Tongue (tissue), 3 donors: ENCODE measurements at places on chromosomes 2 and 18. TPM values are rescaled to one million over a fixed set of nuclear protein-coding genes. Genes with fewer than 3 reads are reported as not detected.
A peak's percentile ranks its signal among the peaks of the same experiment; 100 is the strongest.

- peak; percentile 6 for DNase-seq
These were observed 225.7 kb downstream of the EPHA4 start for GRCh38 chr2:221346411-221346810.

GRCh38 chr18:49590608-49591007 lies 28.8 kb downstream of the LIPG start:
- peak; percentile 47 for DNase-seq

- DNase-seq: peak; percentile 41
These were observed 42.2 kb downstream of the TPO start for GRCh38 chr2:1455466-1455865.

Gene CNGA3
- total RNA-seq: 0.51 TPM

- peak; percentile 36 for DNase-seq
These were observed 9.7 kb upstream of the IL1RN start for GRCh38 chr2:113117541-113118262.

DNA sequence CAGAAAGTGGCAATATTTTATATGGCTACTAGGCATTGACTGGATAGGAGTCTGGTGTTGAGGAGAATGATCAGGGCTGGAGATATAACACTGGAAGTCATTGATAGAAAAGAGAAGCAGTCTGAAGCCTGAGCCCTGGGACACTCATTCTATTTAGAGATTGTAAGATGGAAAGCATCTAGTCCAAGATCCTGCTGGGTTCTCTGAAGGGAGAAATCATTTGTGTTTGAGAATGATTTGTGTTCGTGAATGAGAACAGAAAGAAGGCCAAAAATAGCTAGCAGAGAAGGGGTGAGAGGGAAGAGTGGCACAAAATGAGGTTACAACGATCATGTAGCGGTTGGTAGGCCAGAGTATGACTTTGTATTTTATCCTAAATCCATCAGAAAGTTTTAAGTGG lies 7.6 kb upstream of the ALS2 start:
- DNase-seq: no peak

Gene ATP6V1B1
- 4.3 TPM for total RNA-seq

- no peak for DNase-seq
These were observed 15.4 kb upstream of the ATP6V1B1 start for GRCh38 chr2:70920367-70920715.

- no peak for DNase-seq
These were observed 259.4 kb downstream of the GPD2 start for GRCh38 chr2:156695595-156695994.

GRCh38 chr2:104290566-104290891 lies 563.4 kb upstream of the POU3F3 start:
- no peak for DNase-seq

Gene PPIL3
- total RNA-seq: 49.1 TPM

DNA sequence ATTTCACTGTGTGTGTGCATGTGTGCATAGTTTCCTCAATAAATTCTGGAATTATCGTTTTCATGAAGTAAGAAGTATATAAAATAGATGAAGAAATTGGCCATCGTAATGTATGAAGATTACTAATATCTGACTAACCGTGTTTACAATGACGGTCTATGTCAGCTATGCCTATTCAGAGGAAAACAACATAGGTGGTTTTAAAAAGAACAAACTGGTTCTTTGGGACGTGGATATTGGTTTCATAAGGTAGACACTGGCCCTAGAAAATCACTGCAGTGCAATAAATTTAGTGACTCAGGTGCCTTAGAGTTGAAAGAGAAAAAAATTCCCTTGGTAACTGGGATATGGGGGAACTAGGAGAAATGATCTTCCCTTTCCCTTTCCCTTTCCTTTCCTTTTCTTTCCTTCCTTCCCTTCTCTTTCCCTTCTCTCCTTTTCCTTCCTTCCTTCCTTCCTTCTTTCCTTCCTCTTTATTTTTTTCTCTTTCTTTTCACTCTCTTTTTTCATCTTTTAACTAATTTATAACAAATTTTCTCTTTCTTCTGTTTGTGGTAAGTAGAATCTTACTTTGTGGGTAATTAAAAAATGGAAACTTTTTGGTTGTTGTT lies 36.4 kb downstream of the MAP2 start:
- no peak for DNase-seq

Gene RAB17
- 1.0 TPM for total RNA-seq

- DNase-seq: no peak
These were observed 57.6 kb downstream of the PTH2R start for GRCh38 chr2:208464205-208464604.

DNA sequence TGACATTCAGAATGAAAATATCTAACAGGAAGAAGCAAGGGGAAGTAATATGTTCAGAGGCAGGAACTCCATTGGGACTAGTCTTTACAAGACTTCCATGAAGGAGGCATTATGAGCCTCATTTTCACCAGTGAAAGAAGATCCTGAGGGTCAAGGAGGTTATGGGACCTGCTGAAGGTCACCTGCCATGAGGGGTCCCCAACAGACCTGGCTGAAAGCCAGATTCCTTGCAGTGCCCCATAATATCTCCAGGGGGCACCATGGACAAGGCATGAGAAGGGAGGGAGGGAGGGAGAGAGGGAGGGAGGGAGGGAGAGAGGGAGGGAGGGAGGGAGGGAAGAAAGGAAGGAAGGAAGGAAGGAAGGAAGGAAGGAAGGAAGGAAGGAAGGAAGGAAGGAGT lies 27.9 kb downstream of the XDH start:
- no peak for DNase-seq

Gene TRABD2A
- total RNA-seq: not detected

DNA sequence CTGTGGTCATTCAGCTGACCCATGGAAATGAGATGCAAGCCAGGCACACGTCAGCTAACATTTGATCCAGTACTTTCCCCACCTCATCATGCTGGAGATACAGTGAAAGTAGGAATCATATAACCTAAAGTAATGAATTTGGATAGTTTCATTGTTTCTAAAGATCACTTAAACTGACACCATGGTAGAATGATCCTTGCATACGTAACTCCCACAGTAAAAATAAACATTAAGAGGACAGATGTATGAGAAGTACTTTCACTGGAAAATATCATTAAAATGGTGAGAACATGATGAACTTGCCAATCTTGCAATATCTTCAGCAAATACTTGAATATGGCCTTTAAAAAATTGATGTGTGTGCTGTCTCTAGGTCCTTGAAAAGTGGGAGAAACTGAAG lies 85.4 kb downstream of the MAIP1 start:
- DNase-seq: peak; percentile 35

Gene FABP1
- total RNA-seq: not detected

- DNase-seq: no peak
These were observed 91.6 kb downstream of the EHBP1 start for GRCh38 chr2:62797107-62797506.

DNA sequence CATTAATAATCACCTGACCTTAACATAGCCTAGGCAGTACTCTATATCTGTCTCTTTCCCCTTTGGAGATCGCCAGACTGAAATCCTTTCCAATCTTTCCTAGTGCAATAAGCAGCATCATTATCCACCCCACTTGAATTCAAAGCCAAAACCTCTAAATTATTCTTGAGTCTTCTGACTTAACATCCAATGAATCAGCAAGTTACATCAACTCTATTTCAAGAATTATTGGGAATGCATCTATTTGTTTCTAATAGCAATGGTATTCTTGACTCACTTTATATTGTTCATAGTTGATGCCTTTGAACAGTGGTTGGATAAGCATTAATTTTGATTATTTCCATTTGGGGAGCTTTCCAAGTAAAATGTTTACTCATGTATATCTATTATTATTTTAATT lies 144.8 kb downstream of the ZNF804A start:
- DNase-seq: no peak

Gene CYP27A1
- 19.8 TPM for total RNA-seq

Gene CDH20
- total RNA-seq: 1.1 TPM

Gene PROKR1
- 1.0 TPM for total RNA-seq

DNA sequence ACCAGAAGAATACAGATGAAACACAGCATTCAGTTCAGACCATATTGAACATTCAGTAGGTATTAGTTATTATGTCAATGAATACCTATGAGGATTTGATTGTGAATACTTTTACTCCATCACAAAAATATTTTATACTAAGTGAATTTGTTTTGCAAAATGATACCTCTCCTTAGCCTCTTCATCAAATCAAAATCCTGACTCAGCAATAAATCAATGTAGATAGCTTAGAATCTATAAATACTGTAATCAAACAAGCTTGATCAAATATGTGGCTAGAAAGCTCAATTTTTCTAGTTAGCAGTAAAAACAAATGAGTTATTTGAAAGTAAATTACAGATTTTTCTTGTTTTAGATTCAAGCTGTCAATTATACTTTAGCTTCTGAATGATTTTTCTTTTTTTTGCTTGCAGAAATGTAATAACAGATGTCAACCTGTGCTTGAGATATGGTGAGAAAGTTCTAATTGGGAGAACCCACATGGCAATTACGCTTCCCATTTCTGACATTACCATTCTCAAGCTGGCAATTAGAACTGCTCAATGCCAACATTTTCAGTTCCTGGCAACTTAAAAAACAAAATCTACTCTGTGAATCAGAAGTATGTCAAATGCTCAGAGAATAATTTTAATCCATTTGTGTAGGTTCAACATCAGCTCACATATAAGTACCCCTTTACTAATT lies 109.6 kb downstream of the PRELID3A start:
- no peak for DNase-seq

- DNase-seq: peak; percentile 90
These were observed 13.0 kb downstream of the ODC1 start for GRCh38 chr2:10434886-10435819.

GRCh38 chr2:177147093-177147694 lies 65.4 kb upstream of the HNRNPA3 start:
- peak; percentile 84 for DNase-seq
